Sciatic nerve (tissue), 2 donors: ENCODE measurements at places on chromosomes 13 and 19. TPM values are rescaled to one million over a fixed set of nuclear protein-coding genes. Genes with fewer than 3 reads are reported as not detected.

Gene BICRA
- 23.9 TPM for total RNA-seq

- no peak for DNase-seq
Observed at GRCh38 chr13:46676378-46676725, 120.6 kb downstream of the ESD start.

- DNase-seq, result no peak
Observed at GRCh38 chr13:40187841-40188591, 478.4 kb downstream of the FOXO1 start.

Gene CEACAM18
- not detected for total RNA-seq

Gene PROZ
- not detected for total RNA-seq

DNA sequence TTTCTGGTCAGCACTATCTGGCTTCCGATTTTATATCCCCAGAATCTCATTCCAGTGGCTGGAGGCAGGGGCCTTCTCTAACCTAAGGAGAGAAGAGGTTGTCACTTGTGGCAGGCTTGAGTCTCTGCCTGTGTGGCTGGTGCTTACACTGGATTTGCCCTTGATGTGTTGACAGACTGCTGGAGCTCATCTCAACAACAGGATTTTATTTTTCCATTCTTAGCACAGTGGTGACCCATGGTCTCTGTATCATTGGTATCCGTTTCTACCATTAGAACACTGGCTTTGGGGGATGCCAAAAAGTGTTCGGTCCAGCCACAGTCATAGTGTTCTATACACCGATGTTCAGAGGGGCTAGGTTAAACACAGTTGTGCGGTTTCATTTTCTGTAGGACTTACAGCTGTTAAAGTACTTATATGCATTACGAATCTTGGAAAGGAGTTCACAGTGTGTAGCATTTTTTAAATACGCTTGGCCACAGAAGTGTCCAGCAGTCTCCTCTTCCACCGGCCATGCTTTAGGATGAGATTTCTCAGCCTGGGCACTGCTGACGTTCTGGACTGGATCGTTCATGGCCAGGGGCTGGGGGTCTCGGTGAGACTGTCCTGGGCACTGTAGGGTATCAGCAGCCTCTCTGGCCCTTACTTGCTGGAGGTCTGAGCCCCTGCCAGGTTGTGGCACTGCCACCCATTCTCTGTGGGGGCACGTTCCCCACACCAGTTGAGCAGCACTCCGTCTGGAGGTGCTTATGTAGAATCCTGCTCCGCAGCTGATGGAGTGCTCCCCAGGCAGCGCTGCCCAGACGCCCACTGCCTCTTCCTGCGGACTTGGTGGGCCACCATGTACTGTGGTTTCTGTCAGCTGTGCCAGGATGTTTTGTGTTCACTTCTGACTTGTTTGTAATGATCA, 41.4 kb upstream of the TEX29 start:
- DNase-seq, result no peak

DNA sequence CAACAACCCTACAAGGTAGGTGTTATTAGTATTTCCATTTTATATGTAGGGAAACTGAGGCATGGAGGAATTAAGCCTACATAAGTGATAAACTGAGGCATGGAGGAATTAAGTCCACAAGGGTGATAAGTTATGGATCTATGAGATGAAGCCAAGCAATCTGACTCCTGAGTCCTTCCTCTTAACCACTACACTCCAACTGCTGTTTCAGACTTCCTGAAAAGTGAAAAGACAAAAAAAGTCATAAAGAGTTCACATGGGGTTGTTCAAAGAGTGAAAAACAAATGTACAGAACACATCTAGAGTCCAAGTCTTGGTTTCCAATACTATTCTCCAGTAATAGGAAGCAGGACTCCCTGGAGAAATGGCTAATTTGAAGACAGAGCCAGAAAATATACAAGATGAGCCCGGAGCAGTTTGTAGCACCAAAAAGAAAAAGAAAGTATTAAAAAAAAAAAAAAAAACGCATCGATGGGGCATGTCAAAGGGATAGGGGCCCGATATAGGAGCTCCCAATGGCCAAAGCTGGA, 12.1 kb downstream of the CRYL1 start:
- no peak for DNase-seq

DNA sequence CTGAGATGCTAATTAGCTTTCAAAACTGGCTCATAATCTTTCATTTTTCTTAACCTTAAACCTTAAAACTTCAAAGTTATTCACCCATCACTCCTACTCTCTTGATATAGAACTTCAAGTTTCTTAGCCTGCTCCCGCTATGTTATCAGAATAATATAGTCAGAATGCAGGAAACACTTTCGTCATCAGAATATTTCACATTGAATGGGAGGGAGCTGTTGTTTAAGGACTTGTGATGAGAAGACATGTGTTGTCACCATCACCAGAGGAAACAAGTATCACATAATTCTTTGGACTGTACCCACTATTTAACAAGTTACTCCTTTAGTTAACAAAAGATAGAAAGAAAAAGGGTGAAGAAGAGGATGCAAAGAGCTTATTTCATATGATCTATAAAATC, 65.0 kb upstream of the FNDC3A start:
- no peak for DNase-seq

GRCh38 chr19:1133471-1133929, 29.7 kb downstream of the GPX4 start:
- no peak for DNase-seq

Gene TMEM91
- 23.5 TPM for total RNA-seq

DNA sequence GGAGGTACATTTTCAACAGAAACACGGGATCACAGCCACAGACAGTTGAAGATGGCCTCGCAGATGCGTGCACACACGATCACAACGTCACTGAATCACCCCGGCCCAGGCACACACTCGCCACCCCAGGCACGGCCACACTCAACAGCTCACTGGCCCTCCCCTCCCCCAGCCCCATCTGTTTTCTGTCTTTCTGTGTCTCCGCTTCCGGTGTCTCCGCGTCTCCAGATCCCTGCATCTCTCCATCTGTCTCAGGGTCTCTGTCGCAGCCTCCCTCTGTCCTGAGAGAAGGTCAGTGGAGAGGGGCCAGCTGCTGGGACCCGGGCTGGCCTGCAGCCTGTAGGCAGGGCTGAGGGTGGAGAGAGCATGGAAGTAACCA, 3.8 kb upstream of the ATP1A3 start:
- DNase-seq, result no peak

DNA sequence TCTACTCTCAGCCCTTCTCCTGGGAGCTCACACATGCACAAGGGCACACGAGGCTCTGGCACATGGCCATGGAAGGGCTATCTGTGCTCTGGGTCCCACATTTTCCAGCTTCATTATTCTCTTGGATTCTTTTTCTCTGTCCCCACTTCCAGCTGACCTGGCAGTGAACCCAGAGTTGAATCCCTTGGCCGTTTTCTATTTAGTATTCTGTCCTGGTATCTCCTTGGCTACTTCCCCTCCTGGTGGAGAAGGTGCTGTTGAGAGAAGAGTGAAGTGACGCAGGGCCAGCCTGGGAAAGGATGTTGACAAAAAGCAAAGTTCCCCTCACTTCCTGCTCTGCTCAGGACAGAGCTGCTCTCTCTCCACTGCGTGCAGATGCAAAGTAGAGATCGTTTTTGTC, 303.1 kb downstream of the IRS2 start:
- DNase-seq, result no peak

Gene ONECUT3
- total RNA-seq, result not detected

Gene SPACA4
- total RNA-seq, result not detected

DNA sequence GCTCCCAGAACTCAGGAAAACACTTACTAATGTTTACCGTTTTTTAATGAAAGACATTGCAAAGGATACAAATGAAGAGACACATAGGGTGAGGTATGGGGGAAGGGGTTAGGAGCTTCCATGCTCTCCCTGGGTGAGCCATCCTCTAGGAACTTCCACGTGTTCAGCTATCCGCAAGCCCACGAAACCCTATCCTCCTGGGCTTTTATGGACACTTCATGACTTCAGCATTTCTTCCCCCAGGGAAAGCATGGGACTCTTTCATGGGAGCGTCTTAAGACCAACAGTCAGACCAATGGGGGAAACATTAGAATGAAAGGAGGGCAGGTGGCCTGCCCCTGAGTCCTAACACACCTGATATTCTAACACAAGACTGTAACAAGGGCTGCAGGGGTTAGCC, 6.6 kb upstream of the ESD start:
- DNase-seq, result no peak

DNA sequence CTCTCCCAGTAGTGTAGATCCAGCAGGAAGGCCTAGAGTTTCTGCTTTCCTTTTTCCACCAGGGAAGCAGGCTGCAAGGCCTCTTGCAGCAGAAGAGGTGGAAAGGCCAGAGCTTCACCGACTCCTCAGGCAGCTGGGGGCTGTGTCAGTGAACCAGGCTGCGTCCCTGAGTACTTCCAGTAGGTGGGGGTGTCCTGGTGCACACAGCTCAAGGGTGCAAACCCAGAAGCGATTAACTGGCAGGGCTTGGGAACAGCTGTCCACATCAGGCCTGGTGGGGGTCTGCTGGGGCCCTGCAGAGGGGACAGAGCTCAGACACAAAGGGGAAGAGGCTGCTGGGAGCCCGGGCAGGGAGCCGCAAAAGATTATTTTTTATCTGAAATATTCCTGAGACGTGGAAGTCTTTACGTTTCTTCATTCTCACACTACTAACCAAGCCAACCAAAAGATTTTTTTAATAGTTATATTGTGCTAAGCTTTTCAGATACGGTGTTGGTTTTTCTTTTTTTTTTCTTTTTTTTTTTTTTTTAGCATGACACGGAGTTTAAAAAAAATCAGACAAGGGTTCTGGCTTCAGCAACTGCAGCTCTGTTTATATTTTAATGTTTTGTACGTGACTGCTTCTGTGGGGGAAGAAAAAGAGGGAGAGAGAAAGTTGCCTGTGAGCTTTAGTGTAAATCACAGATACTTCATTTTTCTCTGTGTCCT, 11.0 kb downstream of the TSHZ3 start:
- peak; percentile 74 for DNase-seq

Gene OR7C1
- 0.04 TPM for total RNA-seq

DNA sequence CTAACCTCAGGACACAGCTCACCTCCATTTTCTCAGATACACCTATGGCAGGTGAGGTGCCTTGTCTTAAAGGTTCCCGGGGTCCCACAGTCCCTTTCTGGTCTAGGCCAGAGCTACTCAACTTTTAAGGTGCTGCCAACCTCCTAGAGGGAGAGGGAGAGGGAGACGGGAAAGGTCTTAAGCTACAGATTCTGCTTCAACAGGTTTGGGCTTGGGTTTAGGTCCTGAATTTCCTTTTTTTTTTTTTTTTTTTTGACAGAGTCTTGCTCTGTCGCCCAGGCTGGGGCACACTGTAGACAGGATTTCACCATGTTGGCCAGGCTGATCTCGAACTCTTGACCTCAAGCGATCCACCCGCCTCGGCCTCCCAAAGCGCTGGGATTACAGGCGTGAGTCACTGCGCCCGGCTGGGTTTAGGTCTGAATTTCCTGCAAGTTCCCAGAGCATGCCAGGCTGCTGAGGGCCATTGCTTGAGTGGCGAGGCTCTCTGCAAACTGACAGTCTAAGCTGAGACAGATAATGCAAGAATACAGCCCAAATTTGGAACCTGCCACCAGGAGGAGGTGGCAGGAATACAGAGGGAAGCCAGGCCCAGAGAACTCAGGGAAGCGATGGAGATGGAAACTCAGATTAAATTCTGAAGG, 7.8 kb upstream of the SYCN start:
- no peak for DNase-seq

DNA sequence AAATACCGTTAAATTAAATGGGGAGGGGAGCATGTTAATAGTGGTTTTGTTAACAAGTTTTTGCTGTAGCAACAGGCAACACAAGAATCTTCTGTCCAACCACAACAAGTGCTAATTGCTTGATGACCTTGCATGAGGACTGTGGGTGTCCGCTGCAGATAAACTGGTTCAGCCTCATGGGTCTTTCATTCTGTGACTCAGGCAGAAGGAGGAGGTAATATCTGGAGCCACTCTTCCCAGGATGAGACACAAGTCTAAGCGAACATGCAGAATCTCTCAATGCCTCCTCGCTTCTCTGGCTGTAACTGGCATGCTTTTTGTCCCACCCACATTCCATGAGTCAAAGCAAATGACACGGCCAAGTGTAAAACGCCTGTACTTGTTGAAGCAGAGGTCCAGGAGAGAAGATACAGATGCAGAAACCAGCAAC, 56.6 kb upstream of the MYO16 start:
- DNase-seq, result no peak

GRCh38 chr13:20394506-20394905, 131.2 kb downstream of the CRYL1 start:
- no peak for DNase-seq
